Posterior vena cava (tissue), 2 donors: ENCODE measurements at places on chromosomes 7 and 10.
A peak's percentile ranks its signal among the peaks of the same experiment; 100 is the strongest.

DNA sequence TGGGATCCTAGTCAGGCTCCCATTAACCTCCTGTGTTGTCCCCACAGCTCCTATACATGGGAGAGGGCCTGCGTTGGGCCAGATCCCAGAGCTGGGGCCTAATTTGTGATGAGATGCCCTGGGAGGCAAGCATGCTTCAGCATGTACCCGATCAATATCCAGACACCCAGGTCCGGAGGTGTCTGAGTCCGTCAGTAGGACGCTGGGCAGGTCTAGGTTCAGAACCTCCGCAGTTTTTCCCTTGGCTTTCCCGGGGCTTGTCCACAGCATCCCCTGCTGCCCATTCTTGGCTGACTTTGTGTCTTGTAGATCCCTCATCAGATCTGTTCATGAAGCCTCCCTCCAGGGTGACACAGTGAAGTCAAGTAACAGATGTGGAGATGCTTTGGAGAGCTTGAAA, 32.7 kb upstream of the RBAK start:
- no peak for DNase-seq

- DNase-seq = no peak
Measured at GRCh38 chr7:141550386-141551093, 670 bp upstream of the AGK start.

- DNase-seq = no peak
Measured at GRCh38 chr7:136446751-136447150, 421.7 kb upstream of the CHRM2 start.

DNA sequence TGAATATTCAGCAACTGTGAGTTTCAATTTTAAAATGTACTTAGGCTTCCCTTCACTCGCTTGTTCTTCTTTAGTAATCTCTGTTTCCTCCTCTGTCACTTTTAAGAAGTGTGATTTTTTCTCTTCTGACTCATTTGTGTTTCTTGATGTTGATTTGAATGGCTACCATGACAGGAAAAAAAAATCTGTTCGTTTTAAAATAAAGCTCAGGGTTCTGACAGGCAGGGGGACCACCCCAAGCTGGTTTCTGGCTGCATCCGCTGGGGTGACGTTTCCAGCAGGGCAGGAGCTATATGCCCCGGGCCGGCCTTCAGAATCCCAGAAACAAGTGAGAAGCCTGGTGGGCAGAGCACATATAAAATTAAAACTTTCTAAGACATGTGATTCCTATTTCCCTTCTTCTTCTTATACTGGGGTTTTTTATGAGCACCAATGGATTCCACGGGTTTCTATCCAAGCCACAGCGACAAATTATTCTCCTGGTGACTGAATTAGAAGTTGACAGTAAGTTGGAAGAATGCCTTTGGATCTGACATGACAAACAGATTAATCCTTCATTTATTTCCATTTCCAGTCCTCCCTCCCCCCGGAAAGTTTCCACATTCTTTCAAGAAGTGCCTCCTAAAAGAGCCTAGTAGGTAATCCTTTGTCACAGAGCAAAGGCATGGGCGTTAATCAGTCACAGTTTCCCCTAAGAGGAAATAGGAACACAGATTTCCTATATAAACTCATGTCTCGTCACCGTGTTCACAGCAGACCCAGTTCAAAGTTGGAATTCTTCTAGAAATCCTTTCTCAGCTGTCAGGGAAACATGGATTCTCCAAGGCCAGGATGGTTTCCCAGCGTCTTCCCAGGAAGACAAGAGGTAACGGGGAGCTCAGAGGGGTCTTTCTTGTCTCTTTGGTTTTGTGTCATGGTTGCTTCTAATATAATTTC, 79.9 kb downstream of the PTPRE start:
- no peak for DNase-seq

DNA sequence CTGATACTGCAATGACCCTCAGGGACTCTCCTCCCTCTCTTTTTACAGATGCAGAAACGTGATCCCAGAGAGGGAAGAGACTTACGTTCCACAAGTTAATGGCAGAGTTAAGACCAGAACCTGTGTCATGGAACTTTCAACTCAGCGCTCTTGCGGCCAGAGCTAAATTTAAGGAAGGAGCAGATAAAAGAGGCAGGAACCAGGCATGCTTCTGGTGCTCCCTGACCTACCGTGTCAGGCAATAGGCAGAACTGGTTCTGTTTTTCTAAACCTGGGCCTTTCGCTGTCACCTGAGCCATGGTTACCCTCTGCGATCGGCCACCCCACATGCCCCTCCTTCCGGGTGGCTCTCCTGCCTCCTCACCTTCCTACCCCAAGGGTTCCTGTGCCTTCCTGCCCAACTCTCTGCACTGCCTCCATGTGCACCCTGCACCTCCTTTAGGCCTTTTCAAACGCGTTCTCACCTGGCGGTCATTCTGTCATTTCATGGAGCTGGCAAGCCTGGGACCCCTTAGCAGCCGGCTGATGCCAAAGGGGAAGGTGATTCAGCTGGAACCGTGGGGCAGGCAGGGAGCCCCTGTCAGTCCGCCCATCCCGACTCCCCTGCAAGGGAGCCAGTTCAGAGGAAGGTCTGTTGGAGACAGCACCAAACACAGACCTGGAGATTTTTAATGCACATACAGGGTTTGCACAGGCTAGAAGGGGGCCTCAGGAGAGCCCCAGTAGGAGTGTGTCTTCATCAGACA, 7.7 kb upstream of the GBX1 start:
- DNase-seq = peak; percentile 57

DNA sequence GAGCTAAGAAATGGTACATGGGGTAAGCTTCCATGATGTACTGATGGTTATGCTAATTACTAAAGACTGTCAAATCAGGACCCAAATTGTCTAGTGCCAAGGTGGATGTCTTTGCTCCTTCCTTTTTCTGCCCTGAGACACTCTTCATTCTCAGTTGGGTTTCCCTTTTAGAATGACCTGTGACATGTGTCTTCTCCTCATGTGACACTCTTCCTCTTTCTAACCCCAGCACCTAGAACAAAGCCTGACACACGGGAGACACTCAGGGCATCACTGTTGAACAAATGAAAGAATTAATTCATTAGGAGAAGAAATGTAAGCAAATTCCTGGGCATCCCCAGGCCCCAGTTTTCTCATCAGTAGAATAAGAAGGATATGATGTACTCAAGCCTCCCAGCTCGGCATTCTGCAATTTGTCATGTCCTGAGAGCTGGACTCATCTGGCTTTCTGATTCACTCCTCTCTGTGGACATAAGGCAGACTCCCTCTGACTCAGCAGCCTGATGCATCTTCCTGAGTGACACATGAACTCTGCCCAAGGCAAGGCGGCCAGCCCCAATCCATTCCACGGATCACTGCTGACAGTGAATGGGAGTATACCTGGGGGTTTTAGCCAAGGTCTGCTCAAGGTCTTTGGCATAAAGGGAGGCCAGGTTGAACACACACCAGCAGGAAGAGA, 473.8 kb downstream of the KCNMA1 start:
- peak; percentile 83 for DNase-seq

- peak; percentile 94 for DNase-seq
Measured at GRCh38 chr7:106153891-106154449, 41.9 kb upstream of the SYPL1 start.

DNA sequence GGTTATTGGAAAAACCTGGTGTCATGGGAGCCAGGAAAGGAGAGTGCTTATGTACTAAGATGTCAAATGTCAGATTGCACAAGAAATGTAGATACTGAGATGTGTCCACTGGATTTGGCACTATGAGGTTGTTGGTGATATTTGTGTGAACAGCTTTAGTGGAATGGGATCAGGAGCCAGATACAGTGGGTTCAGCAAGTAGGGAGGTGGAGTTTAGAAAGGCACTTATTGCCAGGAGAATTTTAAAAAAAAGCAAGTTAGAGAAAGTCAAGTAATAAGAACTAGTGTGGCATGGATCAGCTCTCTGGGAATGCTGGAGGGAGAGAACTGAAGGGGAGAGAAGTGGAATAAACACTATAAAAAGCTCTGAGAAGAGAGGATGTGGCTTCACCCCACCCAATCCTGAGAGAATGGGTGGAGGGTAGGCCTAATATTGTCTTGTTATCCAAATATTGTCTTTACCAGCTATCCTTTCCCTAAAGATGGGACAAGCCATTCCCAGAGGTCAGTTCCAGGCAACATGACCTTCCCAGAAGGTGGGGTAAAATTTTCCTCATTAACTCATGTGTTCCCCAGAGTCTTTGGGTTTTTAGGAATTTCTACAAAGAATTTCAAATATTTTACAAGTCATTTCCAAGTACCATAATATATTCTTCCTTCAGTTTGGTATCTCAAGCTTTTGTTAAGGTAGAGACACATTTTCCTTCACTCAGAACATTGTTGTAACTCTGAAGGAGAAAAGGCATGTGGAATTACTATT, 42.3 kb downstream of the ENTPD1 start:
- no peak for DNase-seq

DNA sequence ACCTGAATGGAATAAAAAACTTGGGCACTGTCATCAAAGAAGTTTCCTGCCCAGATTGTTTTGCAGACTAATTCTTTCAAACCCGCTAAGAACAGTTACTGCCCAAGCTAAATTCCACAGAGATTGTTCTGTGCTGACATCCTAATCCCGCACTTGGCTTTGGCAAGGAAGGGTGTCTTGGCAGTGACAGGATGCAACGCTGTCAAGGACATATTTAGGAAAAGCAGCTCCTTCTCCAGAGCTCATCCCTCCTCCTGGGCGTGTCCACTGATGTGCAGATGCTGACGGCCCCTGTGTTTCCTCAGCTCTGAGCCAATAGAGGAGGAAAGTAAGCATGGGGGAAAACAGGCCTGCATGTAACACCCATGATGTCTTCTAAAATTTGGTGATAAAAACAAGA, 74.2 kb downstream of the EEPD1 start:
- DNase-seq = peak; percentile 86

GRCh38 chr10:45000138-45000751, 478 bp upstream of the ZNF22 start:
- DNase-seq = peak; percentile 96

GRCh38 chr7:158564663-158565035, 23.0 kb downstream of the PTPRN2 start:
- no peak for DNase-seq

GRCh38 chr10:8061274-8062211, 7.1 kb downstream of the GATA3 start:
- DNase-seq = peak; percentile 70

DNA sequence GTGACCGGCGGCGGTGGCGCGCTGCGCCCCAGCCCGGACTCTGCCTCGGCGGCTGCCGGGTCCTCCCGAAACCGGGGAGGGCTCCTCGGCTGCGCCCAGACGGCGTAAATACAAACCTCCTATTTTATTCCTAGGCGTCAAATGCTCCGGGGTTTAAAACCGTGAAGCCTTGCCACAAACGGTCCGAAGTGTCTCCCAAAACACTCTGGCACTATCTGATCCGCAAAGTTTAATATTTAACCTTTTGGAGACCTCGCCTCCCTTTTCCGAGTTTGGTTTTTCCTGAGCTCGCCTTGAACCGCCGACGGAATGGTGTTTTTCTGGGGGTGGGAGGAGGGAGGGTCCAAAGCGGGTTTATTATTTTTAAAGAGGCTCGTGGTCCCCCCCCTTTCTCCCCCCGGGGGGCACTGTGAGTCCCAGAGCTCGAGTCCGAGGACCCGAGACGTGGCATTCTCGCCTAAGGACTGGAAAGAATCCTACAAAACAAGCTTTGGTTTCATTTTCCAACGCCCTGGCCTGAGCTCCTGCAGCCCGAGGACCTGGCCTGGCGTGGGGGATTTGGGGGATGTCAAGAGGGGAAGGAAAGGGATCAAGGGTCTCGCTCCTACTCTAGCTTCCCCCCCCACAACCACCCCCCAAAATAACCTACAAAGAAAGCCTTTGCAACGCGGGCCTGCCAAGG, 1.8 kb downstream of the TNRC18 start:
- DNase-seq = peak; percentile 85

- DNase-seq = no peak
Measured at GRCh38 chr10:92075829-92076228, 152.3 kb downstream of the BTAF1 start.

DNA sequence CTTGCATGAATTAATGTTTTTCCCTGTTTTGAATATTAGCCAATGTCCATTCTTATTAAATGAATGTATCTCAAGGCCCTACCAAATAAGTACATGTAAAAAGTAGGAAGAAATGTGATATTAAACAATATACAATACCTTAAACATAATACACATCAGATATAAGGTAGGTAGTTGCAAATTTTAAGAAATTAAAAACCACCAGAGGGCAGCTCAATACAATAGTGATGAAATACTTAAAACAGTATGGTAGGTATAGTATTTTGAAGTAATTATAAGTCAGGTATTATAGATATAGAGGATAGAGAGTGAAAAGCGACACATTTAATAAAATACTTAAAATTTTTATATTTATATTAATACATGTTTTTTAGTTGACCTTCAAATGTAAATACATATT, 43.6 kb upstream of the CDK14 start:
- DNase-seq = no peak

DNA sequence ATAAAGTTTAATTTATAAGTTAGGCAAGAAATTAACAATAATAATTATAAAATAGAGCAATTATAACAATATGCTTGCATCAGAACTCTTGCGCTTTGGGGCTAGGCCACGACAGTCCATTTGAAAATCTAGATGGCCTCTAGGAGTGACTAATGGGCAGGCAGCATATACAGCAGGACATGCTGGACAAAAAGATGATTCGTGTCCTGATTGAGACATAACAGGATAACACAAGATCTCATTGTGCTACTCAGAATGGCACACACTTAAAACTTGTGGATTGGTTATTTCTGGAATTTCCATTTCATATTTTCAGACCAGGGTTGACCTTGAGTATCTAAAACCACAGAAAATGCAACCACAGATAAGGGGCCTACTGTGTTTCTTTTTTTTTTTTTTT, 27.5 kb downstream of the CTNNA3 start:
- no peak for DNase-seq

GRCh38 chr7:8601121-8601520, 167.7 kb downstream of the NXPH1 start:
- no peak for DNase-seq

DNA sequence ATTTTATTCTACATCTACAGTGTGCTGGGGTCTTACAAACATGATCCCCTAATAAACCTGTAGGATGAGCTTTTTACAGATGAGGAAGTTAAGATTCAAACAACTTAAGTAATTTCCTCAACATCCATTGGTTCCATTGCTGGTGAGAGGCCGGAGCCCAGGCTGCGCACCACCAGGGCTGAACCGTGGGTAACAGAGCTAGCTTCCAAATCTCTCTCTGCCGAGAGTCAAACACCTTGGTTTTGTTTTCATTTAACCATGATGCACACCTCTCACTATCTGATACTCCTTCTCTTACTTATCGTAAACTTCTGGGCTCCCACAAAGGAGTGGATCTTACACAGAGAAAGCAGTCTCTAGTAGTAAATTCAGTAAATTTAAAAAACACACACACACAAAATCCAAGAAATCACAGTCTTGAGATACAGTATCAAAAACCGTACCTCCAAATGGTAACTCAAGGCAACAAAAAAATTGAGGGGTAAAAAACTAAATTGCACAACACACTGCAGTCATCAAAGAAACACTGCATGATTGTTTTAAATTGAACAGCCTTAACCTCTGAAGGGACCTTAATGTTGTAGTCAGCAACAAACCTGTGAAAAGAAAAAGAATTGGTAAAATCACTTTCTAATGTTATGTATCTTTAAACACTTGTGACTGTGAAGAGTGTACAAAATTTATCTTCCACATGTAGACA, 20.5 kb downstream of the SGMS1 start:
- DNase-seq = no peak
